ENCODE measurements at places on chromosomes 7 and 10.

- no peak for DNase-seq
These were observed 57.1 kb downstream of the STK17A start for GRCh38 chr7:43639858-43640491.

DNA sequence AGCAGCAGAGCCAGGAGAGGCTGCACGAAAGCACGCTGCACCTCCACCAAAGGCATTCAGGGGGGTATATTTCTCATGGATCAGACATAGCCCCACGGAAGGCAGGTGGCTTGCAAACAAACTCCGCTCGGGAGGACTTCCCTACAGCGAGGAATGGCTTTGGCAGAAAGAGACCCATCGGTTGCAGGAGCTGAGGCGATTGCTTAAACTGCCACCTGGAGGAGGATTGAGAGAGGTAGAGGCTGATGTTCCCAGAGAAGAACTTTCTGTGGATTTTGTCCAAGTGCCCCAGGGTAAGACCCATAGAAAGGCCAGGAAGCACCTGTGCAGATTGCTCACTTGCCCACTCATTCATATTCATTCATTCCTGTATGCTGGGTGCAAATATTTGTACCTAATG is 89.1 kb downstream of the NEUROD6 start:
- DNase-seq: no peak

DNA sequence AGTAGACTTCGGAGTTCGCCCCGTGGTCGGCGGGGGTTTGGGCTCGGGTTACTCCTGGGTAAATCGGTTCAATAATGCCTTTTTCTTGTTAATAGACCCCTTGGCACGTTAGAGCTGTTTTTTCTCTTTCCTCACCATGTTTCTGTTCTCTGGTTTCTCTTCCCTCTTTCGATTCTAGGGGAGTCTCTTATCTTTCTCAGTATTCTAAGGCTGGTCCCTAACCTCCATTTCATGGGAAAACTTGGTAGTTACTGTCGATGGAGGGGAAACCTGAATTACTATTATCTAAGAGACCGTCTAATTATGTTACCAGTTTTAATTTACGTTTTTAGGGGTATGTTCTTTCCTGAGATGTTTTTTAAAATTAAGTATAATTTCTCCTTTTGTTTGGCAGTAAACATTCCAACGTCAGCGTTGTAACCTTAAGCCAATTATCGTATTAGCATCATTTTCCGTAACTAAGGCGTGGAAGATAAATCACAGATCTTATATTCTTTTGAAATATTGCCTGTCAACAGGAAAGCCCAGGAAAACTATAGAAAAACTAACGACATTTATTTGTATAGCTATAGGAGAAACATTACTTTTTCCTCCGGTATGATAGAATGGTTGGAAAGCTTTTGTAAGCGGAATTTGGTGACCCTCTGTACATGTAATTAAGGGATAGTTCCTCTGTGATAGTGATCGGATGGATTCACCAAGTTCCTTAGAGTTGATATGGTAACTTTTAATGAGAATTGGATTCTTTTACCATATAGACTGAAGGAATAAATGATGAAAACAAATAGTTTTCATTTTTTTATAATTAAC is 847 bp downstream of the BTAF1 start:
- no peak for DNase-seq

GRCh38 chr10:110076559-110077318 is 69.0 kb downstream of the ADD3 start:
- DNase-seq: no peak

DNA sequence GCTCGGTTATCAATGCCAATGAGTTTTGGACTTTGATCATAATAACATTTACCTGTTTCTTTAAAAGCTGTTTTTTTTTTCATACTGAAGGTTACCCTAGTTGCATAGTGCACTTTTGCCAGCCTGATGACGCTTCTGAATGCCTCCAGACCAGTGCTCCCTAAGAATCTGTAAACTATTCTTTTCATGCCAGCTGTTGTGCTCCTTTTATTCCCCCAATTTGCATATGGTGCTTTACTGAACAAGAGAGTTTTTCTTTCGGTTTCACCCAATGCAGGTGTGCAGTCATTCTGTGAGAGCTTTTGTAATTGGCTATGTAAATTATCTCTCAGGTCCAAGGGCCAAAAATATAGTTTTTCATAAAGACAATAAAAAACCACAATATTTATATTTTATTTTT is 48.1 kb upstream of the GLCCI1 start:
- DNase-seq: peak; percentile 11

GRCh38 chr10:84991301-84991700 is 662.9 kb downstream of the CCSER2 start:
- no peak for DNase-seq

DNA sequence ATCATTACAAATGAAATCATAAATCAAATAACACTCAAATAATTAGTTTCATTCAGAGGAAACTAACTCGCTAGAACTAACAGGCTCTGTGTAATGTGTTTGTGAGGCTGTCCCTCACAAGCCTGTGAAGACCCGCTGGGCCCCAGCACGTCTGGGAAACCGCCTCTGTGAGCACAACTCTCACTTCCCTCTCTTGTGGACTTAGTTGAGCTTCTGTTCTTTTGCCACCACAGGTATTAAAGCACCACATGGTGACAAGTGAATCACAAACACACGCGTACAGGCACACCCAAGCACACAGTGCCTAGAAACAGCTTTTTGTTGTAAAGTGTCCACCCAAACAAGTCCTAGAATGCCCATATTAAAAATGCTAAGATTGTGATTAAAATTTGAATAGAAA is 51.0 kb downstream of the ZNF777 start:
- peak; percentile 38 for DNase-seq

DNA sequence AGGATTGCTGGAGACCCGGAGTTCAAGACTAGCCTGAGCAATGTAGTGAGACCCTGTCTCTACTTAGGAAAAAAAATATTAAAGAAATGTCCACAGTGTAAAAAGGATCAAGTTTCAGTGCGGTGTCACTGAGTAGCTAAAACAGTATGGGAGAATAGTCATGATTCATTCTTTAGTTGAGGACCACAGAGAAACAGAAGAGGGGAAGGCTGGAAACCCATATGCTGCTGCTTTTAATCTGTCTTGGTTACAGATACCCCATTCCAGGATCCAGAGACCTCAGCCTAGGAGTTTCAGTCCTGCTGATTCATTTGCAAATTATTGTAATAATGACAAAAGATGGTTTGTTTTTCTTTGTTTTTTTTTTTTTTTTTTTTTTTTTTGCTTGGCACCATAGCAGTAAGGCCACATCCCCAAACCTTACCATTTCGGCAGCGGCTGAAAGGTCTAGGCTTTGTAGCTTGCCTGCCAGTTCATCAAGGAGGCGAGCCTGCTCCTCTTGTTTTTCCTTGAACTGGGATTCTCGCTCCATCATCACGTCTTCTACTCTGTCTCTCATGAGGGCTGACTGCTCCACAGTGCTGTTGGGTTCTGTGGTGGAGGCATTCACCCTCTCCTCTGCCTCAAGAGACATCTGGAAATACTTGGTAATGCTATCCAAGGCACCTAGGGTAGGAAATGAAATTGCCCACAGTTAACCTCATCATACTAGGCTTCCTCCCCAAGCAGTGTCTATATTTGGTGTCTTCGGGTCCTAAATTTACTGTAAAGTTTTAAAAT is 44.2 kb downstream of the DLD start:
- DNase-seq: no peak

DNA sequence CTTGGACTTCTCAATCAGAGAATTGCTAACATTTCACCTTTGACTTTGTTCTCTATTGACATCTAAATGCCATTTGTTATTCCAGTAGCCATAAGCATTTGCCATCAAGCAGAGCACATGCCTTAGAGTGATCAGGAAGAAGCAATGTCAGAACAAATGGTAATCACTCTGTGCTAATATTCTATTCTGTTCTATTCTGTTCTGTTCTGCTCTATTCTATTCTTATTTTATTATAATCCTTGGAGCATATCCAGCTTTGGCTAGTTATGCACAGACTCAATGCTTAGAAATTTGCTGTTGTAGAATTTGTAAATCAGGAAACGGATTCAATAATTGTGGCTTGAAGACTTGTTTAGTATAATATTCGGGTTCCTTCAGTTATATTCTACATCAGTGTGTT is 175.4 kb downstream of the EXOC4 start:
- DNase-seq: no peak

- DNase-seq: no peak
These were observed 300.6 kb downstream of the GFRA1 start for GRCh38 chr10:115972426-115972825.

DNA sequence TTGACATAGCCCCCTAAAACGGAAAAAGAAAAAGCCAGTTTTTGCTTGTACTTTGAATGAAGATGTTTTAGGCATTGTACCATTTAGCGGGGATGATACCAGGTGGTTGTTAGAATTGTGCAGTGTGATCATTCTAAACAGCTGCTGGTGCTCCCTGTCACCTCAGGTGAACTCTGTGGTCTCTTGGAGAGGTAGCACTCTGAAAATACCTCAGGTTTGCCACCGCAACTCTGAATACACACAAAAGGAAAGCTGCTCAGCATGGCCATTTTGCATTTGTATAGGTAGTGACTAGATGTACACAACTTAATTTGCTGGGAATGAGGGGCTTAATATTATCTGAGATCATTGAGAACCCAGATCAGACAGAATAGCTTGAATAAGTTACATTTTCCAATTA is 52.6 kb downstream of the PLEKHA8 start:
- no peak for DNase-seq

GRCh38 chr10:58994226-58995057 is 182.0 kb upstream of the PHYHIPL start:
- no peak for DNase-seq

DNA sequence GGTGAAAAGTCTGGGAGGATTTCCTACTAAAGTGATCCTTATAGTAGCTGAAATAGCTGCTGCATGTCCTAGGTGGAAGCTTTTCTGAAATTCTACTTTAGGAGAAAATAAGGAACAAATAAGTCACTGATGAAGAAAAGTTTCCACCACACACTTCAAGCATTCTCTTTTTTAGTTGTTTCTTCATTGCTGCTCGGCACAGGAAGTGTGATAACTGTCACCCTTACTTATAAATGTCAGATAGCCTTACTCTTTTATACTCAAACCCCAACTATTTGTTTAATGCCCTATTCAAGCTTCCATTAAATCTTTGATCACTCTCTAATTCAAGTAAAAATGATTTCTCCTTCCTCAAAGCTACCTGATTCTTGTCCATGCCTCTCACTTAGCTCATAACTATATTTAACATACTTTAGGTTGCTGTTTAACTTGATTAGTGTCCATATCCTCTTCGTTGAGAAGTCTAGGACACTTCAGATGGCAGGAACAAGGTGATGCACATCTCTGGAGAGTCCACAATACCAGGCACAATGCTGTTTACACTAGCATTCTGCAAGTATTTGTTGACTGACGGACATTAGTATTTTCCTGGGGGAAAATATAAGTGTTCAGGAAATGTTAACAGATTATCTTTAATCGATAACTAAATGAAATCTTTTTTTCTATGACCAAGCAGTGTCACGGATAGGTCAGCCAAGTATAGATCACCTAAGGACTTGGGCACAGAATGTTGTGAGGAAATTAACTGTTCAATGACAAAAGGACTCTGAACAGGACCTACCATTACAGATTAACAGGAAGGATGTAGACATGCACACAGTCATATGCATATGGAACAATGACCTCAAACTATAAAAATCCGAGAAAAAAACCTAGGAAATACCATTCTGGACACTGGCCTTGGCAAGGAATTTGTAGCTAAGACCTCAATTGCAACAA is 67.4 kb downstream of the ZNF438 start:
- DNase-seq: no peak

- DNase-seq: no peak
These were observed 62.9 kb downstream of the GRM8 start for GRCh38 chr7:127189886-127190285.

GRCh38 chr7:81492240-81492639 is 277.6 kb downstream of the HGF start:
- no peak for DNase-seq

- DNase-seq: no peak
These were observed 260.2 kb downstream of the STK31 start for GRCh38 chr7:23970193-23970592.

GRCh38 chr7:107208024-107208521 is 39.3 kb downstream of the HBP1 start:
- no peak for DNase-seq

- no peak for DNase-seq
These were observed 389.5 kb downstream of the TCERG1L start for GRCh38 chr10:130921911-130922440.

GRCh38 chr7:116239434-116239833 is 29.1 kb downstream of the TES start:
- no peak for DNase-seq

GRCh38 chr7:151393031-151393977 is 16.5 kb downstream of the WDR86 start:
- DNase-seq: no peak

GRCh38 chr10:99297033-99297432 is 32.1 kb upstream of the CNNM1 start:
- no peak for DNase-seq

DNA sequence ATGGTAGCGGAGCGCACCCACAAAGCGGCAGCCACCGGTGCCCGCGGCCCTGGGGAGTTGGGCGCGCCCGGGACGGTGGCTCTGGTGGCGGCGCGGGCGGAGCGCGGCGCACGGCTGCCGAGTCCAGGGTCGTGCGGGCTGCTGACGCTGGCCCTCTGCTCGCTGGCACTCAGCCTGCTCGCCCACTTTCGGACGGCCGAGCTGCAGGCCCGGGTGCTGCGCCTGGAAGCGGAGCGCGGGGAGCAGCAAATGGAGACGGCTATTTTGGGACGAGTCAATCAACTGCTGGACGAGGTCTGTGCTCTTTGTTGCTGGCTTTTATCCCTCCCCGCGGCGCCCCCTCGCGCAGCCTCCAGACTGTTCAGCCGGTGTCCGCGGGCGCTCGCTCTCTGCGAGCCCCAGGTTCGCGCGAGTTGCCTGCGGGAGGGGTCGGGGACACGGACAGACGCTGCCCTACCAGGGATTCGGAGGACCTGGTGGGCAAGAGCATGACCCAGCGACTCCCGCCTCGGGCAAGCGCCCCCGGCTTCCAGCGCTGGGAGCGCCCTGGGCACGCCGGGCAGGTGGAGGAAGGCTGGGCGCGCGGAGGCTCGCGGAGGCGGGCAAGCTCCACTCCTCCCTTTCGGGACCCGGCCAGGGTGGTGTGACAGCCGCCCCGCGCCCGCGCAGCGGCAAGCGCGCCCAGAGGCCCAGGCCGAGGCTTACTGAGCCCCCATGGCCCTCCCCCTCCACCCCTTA is 887 bp downstream of the COL13A1 start:
- no peak for DNase-seq

- DNase-seq: no peak
These were observed 67.8 kb downstream of the ABI1 start for GRCh38 chr10:26792758-26793495.

GRCh38 chr7:39656415-39656814 is 33.0 kb downstream of the RALA start:
- no peak for DNase-seq

- DNase-seq: no peak
These were observed 10.9 kb upstream of the KIAA1549 start for GRCh38 chr7:138992052-138992531.

DNA sequence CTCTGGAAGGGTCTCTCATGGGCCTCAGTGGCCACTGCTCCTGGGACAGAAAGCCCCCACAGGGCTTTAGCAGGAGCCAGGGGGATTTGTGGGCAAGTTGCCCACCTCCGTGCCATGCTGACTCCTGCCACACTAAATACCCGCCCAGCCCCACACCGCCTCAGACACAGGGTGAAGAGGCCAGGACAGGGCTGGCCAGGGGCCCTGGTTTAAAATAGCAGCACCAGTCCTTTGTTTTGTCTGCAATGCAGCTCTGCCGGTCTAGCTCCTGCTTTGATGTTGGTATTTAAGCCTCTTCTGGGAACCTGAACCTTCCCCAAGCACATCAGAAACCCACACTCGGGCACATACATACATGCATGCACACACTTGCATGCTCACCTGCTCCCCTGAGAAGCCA is 14.4 kb upstream of the TNRC18 start:
- no peak for DNase-seq
